ENCODE measurements at places on chromosomes 3 and 15. TPM values are rescaled to one million over a fixed set of nuclear protein-coding genes. Genes with fewer than 3 reads are reported as not detected.

The TMEM207 gene
- total RNA-seq, result not detected

The CLRN1 gene
- not detected for total RNA-seq

The TMCO5A gene
- not detected for total RNA-seq

The CACNA2D2 gene
- 1.6 TPM for total RNA-seq

The ADPGK gene
- 7.7 TPM for total RNA-seq

The SERPINI2 gene
- 0.40 TPM for total RNA-seq

The GP9 gene
- not detected for total RNA-seq

The ATP13A5 gene
- total RNA-seq, result not detected

The GOLGA8T gene
- total RNA-seq, result not detected

The MESD gene
- 12.5 TPM for total RNA-seq

The TMEM158 gene
- total RNA-seq, result 0.48 TPM

The NTRK3 gene
- total RNA-seq, result 3.2 TPM

The ALG1L2 gene
- total RNA-seq, result 0.43 TPM

The PHLDB2 gene
- total RNA-seq, result 122 TPM

The TAGLN3 gene
- not detected for total RNA-seq

The SLC12A1 gene
- total RNA-seq, result not detected

The AGTR1 gene
- total RNA-seq, result 1.9 TPM

The GPR62 gene
- total RNA-seq, result not detected
